ENCODE measurements at places on chromosomes 6 and 20.

DNA sequence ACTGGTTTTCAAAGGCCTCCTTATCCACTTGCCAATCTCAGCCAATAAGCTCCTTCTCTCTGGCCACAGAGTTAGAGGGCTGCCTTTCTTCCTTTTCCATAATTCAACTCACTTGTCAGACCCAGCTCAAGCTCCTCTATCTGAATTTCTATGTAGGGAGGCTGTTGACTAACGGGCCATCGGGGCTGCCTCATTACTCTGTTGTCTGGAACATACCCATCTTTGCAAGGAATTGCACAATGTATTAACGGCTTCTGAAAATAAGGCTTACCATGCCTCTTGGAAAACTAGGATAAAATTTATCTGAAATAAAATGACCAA, 28.5 kb upstream of the KIF6 start:
- DNase-seq: no peak

GRCh38 chr6:30769088-30769852, 24.9 kb upstream of the IER3 start:
- peak; percentile 94 for DNase-seq

DNA sequence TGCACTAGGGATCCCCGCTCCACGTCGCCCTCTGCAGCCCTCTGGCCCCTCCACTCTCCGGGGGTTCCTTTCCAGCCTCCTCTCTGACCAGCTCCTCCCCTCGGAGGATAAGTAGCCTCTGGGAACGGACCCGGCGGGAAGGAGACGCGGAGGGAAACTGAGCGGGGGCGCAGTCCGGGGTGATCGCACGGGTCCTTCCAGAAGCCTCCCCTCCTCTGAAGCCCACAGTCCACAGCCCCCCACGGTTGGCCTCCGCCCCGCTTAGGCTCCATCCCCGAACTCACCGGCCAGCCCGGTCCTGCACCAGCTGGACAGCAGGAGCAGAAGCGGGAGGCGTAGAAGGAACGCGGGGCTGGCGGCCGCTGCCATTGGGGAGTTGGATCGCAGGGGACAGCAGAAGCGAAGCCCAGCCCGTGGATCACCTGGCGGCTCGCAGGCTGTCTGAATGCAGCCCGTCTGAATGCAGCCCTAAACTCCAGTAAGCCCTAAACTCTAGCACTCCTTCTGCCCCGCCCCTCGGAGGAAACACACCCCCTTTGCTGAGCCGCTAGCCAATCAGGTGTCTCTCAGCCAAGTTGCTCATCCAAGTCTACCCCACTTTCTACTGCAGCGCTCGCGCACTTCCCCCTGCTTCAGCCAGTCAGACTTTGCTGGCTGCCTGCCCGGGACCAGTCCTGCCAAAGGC, at the start of gene RAET1G:
TSS of gene RAET1G (minus strand) at position 480 of the 685 bp plus-strand sequence. CDS start at position 369, 111 bp downstream.
- DNase-seq: peak; percentile 59

DNA sequence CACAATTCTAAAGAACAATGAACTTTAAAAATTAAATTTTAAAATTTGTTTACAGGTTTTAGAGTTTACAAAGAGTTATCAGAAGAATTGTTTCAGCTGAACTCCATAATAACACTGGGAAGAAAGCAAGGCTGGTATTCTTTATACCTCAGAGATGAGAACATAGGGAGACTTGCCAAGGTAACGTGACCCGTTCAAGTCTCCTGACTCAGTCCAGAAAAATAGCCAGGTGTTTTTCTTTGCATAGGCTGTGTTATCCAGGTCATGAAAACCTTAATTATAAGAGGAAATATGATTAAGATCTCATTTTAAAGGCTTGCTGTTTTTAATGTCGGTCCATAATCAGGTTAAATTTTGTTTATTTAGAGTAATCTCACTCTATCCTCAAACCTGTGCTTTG, 8.5 kb upstream of the C6orf141 start:
- DNase-seq: no peak

- no peak for DNase-seq
Measured at GRCh38 chr20:53757472-53757913, 163.9 kb upstream of the ZNF217 start.

- DNase-seq: no peak
Measured at GRCh38 chr6:106637717-106638341, 8.5 kb downstream of the QRSL1 start.

DNA sequence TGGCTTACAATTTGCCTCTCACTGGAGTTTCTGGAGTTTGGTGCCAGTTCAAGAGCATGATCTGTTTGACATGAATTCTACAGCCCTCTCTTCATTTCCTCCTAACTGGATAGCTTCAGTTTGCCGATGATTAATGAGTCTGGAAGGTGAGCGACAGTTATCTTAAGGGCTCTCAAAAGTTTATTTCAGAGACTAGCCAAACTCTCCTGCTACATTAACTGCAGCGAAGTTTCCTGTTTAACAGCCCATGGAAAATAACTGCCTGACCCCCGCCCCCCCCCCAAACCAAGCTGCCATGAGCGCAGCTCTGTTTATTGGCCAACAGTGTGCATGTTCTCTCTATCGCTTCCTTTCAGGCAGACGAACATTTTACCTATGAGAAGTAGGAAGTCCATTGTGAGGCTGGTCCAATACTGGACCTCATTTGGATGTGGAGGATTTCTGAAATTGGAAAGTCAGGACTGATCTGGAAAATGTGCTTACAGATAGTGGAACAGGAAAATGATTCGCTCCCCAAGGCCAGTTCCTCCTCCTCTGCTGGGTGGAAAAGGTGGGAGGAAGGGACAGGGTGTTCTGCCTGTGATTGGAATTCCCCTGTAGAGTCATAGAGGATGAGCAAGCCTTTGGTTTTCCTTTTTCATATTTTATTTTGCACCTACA, 522.2 kb upstream of the JAG1 start:
- DNase-seq: peak; percentile 90

- no peak for DNase-seq
Measured at GRCh38 chr6:107124934-107125348, 9.6 kb upstream of the BEND3 start.

DNA sequence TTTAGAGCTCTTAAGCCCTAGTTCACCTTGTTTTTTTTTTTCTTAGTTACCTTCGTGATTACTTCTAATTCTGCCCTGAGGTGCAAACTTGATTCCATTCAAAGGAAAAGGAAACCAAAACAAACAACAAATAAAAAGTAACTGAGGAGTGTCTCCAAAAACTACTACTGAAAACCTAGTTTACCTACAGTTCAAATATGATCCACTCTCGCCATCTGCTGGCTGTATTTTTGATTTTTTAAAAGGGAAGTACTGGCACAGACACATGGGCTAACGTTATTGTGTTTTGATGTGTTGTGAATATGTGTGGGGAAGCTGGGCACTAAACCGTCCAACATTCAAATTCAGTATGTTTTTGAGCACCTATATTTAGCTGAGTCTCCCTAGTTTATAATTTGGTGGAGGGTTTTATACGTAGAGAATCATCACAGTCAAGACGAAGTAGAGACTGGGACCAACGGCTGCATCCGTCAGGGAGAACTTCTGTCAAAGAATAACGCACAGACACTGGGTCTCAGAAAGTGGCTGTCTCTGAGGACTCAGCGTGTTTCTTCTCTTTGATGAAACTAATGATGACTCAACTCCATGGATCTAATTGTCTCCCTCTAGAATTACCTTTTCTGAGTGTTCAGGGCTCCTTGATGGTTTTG, 373.5 kb upstream of the BTBD3 start:
- peak; percentile 57 for DNase-seq

GRCh38 chr6:84785671-84786070, 21.3 kb upstream of the TBX18 start:
- no peak for DNase-seq

DNA sequence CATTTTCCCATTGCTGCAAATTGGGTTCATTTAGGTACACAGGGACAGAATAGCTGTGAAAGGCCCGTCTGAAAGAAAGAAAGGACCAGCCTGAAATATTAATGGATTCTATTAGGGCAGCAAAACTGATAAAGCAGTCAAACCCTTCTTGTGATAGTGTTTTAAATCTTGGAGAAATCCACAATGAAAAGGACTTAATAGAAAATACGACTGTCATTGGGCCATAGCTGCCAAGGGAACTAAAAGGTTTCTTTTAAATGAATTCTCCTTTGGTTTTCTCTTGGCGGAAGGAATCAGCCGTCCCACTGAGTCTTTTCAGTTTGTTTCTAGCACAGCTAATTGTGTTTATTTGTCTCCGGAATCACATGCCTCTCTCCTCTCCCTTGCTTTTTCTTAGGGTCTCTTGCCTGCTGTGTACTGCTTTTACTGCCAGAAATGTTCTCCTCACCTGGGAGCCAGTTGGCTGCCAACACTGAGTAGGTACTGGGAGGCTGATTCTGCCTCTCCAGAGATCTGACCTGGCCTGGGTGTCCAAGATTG, 11.3 kb downstream of the PAQR8 start:
- no peak for DNase-seq

DNA sequence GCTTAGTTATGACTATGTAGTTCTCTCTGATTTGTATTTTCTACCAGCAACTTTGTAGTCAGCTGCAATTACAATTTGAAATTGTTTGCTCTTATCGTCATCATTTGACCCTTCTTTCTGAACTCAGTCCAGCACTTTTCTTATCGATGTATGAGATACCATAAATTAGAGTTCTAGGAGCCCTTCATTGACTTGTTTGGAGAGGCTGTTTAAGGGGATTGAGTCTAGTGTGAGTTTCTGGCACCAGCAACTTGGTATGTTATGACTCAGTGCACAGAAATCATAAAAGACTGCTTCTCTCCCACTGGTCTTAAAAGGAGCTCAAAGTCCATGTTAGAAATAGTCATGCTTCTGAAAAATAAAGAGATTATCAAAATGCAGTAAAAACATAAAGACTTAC, 190.3 kb downstream of the TENT5A start:
- DNase-seq: peak; percentile 25

GRCh38 chr20:60269573-60270162, 311.4 kb downstream of the CDH26 start:
- no peak for DNase-seq

DNA sequence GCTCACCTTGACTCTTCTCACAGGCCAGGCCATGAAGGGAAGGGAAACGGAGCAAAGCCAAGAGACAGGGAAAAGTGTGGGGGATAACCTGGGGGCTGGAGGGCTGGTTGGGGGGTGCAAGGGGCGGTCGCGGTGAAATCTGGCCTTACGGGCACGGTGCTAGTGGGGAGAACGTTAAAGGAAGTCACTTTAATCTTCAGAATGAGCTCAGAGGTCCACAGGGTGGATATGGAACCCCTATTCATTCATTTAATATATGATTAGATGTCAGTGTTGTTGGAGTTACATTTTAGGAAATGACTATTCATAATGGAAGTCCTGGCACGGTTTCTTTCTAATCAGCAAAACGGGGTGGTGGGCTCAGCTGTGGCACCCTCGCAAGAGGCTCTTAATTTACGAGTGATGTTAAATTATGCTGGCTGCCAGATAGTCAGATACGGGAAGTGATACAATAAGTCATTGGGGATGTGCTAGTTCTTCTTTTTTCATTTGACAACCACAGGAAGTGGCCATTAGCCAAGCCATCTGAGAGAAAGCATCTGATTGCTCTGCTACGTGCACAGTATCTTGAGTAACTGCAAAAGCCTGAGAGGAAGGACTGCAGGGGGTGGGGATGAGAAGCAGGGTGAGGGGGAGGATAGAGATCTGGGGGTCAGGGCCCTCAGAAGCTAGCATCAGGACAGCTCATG, 253.0 kb downstream of the QKI start:
- no peak for DNase-seq

DNA sequence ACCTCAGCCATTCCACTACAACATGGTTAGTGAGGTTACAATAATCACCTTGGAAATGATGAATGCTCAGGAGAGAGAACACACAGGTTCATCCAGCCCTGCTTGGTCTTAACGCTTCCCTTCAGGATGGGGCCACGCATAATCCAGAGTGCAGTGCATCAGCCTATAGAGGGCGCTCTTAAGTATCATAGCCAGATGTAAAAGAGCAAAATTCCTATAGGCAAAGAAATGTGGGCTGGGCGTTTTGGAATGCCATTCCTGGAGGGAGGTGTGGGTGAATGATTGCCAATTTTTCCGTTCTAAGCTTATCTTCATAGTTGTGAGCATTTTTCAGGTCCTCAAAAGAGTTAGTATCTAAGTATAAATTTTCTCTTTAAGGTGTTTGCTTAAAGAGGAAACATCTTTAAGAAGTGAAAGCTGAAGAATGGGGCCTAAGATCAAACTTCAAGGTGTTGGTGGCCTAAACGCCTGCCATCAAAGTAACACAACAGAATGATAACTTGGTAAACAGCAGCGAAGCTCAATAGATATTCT, 1.8 kb downstream of the RIPOR2 start:
- no peak for DNase-seq

DNA sequence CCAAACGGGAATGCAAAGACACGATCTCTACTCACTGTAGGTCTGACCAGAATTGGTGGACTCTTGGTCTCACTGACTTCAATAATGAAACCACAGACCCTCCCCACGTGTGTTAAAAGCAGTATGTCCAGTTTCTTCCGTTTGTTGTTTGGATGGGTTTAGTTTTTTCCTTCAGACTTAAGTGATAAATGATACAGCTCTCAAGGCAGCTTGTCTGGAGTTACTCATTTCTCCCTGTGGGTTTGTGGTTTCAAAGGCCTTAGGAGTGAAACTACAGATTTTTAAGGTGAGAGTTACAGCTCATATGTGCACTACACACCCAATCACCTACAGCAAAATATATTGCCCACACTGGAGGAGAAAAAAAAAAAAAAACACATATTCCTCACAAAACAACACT, 86.7 kb upstream of the STMND1 start:
- DNase-seq: peak; percentile 32

- DNase-seq: no peak
Measured at GRCh38 chr6:92271091-92271490, 1148.3 kb downstream of the EPHA7 start.

DNA sequence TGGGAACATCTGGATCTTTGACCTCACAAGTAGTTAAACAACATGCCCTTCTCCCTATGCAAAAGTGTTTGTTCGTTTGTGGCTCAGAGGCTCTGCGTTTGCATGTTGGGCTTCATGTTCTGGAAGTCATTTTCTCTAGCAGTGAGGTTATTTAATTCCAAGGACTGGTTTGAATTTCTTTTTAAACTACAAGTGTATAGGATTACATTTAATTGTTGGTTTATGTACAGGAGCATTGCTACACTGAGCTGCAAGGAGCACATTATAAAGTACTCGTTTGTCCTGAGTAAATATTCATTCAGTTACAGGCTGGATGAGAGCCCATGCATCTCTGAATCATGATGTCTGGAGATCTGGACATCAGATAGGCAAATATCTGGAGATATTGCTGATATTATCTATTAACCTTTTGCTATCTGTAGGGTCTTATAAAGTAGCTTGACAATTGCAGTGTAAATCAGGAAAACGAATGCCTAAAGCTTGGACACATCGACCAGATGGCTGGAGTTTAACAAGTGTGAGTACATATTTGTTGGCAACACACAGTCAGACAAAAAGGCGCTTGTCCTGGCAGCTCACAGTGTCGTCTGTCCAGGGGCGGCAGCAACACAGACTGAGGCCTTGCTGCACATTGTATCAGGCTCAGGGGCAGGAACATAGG, 84.6 kb downstream of the PDE7B start:
- peak; percentile 7 for DNase-seq

Measured in RCC 7860 (cell line).